ENCODE measurements at places on chromosomes 5 and 9.
A peak's percentile ranks its signal among the peaks of the same experiment; 100 is the strongest.

GRCh38 chr9:105663914-105664313, 1.7 kb downstream of the TAL2 start:
- no peak for DNase-seq

GRCh38 chr5:127942246-127943060, 141.1 kb upstream of the SLC12A2 start:
- DNase-seq, result peak; percentile 31

- DNase-seq, result no peak
Measured at GRCh38 chr5:103369125-103370120, 110.9 kb downstream of the MACIR start.

- DNase-seq, result peak; percentile 65
Measured at GRCh38 chr5:122404018-122404417, 92.0 kb downstream of the SNCAIP start.

GRCh38 chr5:83662558-83662957, 58.1 kb downstream of the HAPLN1 start:
- DNase-seq, result no peak
